ENCODE measurements at places on chromosomes 3 and 15.

GRCh38 chr15:76073554-76073953 lies 13.8 kb downstream of the TMEM266 start:
- DNase-seq: no peak

DNA sequence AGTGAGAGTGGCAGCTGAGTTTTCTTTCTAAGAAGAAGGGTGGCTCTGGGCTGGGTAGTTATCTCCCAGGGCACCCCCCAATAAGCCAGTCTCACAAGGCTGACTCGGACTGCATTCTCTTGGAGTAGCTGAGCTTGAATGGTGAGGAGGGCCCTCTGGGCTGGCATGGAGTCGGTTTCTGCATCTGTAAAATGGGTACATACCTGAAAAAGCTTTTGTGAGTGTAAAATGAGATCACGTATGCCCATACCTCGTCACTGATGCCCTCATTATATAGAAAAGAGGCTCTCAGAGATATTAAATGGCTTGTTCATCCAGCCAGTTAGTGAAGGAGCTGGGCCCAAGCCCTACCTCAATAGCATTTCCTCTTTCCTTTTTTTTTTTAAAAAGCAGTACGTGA lies 41.2 kb downstream of the SMAD6 start:
- DNase-seq: no peak

DNA sequence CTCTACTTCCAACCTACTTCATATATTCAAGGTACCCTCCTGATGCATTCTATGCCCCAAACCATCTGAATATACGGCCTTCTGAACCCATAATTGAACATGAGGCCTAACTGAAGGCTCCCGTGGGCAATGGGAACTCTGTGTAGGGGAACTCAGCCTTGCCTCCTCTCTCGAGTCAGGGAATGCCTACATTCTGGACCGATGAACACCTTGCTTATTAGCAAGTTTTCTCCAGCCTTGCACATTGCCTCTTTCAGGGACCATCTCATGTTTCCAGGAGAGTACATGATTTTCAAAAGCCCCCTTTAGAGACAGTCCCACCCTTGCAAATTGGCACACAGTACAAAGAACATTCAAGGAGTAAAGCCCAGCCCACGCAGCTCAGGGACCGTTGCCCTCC lies 26.3 kb upstream of the GALNT15 start:
- DNase-seq: no peak

DNA sequence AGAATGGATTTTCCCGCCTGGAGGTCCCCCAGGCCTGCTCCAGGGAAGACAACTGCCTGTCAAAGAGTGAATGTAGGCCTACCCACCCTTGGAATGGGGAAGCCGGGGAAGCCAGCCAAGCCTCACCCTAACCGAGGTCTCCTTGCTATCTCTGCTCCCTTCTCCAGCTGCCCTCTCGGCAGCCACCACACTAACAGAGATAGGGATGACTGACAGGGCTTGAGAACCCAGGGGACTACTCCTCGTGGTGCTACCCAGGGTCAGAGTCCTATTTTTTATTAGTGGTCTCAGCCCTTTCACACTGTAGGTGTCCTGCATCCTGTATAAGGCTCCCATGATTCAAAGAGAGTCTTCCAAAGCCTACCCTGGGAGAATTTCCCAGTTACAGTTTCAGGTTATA lies 160.6 kb upstream of the CHRM5 start:
- DNase-seq: no peak

- no peak for DNase-seq
These were observed 45.1 kb upstream of the LPP start for GRCh38 chr3:188108703-188109412.

GRCh38 chr15:96327155-96327741 lies 3.3 kb upstream of the NR2F2 start:
- DNase-seq: no peak

GRCh38 chr3:151925419-151925818 lies 52.0 kb downstream of the SUCNR1 start:
- DNase-seq: no peak

DNA sequence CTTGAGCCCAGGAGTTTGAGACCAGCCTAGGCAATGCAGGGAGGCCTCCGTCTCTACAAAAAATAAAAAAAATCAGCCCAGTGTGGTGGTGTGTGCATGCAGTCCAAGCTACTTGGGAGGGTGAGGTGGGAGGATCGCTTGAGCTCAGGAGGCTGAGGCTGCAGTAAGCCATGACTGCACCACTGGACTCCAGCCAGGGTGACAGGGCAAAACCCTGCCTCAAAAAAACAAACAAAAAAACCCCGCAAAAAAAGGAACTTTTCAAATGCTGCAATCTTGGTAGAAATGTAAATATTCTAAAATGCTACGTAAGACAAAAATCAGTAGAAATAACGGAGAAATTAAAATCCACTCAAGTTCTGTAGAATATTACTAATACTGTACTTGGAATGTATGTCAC lies 108.1 kb upstream of the MELTF start:
- DNase-seq: no peak

DNA sequence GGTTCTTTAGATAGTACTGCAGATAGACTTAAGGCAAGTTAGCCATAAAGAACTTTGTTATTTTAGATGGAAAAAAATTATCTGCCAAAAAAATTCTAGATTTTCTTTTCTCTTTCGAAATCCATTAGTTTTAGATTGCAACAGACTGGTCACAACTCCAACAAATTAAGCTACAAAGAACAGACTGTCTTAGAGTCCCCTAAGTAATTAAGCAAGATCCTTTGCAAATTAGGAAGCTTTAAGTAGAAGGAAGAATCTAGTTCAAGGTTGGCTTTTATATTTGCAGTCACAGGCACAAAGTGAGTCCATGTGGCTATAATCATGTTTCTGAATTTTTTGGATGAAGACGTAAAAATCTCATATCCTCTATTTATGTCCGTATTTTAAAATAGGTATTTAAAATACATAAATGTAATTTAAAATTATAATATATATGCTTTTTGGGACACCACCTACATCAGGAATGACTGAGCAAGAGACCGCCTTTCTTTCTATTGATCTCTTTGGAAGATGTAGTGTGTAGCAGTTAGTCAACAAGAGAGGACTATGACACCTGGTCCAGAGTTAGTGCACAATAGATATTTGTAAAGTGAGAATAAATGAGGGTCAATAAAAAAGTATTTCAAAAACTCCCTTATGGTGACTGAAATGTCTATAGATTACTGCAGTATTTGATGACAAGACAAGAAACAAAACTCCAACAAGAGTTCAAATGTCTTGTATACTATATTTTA lies 34.4 kb downstream of the TMEM45A start:
- no peak for DNase-seq

- DNase-seq: no peak
These were observed 5.4 kb downstream of the PARL start for GRCh38 chr3:183879243-183879642.

GRCh38 chr3:192930577-192930976 lies 12.9 kb upstream of the MB21D2 start:
- DNase-seq: no peak

GRCh38 chr15:78762985-78763795 lies 48.1 kb downstream of the ADAMTS7 start:
- DNase-seq: no peak

GRCh38 chr3:59374091-59374817 lies 324.4 kb upstream of the CFAP20DC start:
- DNase-seq: no peak

DNA sequence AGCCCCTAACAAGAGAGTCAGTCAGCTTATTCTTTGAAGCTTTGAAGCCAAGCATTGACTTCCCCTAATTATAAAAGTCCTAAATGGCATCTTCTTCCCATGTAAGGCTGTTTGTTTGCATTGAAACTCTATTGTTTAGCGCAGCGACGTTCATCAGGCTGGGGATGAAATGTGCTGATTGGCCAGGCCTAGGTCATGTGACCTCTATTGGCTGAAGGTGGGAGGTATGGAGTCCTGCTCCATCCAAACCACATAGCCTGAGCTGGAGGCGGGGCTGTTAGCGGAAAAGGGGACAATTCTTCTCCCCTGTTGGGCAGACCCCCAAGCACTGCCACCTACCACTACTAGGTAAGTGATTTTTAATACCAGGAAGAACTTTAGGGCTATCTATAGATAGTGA lies 145.3 kb upstream of the PRR23C start:
- DNase-seq: no peak

DNA sequence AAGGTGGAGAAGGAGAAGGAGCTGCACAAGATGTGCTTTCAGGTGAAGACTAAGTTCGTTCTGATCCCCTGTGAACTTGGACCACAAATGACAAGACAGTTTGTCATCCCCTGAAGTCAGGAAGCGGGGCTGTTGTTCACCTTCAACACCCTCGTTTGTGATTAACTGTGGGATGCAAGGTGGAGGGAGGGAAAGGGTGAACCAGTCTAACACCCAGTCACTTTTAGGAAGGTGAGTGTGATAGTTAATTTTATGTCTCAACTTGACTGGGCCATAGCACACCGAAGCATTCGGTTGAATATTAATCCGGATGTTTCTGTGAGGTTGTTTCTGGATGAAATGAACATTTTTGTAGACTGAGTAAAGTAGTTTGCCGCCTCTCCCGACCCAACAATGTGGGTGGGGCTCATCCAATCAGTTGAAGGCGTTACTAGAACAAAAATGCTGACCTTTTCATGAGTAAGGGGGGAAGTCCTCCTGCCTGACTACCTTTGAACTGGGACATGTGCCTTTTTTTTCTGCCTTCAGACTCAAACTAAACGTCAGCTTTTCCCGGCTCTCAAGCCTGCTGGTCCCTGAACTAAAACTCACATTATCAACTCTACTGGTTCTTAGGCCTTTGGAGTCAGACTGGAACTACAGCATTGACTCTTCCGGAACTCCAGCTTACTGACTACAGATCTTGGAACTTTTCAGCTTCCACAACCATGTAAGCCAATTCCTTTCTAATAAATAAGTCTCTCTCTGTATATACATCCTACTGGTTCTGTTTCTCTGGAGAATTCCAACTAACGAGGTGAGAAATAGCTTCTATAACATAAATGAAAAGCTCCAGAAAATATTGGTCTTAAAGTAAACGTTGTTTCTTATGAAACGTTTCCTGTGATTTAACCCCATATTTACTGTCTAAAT lies 264.0 kb upstream of the SLITRK3 start:
- DNase-seq: no peak

- DNase-seq: no peak
These were observed 28.7 kb upstream of the COPB2 start for GRCh38 chr3:139418144-139418543.

- DNase-seq: no peak
These were observed 55.2 kb downstream of the PXYLP1 start for GRCh38 chr3:141286856-141287255.

DNA sequence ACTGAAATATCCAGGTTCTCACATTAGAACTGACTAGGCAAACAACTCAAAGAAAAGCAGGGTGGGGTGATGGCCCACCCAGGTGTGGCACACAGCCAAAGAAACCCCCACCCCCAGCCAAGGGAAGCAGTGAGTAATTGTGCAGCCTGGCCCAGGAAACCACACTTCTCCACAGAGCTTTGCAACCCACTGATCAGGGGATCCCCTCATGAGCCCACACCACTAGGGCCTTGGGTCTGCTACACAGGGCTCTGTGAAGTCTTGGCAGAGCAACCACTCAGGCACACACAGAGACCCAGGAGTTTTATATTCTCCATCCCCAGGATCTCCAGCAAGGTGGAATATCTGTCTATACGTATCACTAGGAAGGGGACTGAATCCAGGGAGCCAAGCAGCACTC lies 22.2 kb upstream of the TRIM42 start:
- DNase-seq: no peak

DNA sequence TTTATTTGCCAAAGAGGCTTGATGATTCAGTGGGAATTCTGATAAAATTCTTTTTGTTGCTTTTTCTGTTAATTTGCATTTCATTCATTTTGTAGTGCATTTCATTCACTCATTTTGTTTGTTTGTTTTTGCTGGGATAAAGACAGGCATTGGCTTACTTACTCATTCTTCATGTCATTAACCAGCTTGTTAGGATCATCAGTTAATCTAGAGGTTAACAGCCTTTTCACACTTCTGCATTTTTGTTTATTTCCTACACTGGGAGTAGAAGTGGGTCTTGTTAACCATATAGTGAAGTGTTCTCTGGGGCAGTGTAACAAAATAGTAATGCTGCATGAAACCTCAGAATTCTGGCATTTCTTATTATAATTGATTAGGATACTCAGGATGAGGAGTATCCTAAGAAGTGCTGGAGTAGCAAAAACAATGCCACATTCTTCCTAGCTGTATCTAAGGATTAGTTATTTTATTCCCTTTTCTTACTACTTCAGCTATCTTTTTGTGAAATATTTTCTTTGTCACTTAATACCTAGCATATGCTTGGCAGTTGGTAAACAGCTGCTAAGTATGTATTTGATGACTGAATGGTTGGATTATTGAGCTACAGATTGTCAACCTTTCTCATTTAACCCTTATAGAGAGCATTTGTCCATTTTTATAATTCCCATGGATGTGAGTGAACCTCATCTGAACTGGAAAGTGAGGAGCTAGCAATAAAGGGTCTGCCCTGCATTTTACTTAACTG lies 135.7 kb upstream of the LRRFIP2 start:
- no peak for DNase-seq

GRCh38 chr3:149085828-149086231 lies 503 bp downstream of the HLTF start:
- no peak for DNase-seq

DNA sequence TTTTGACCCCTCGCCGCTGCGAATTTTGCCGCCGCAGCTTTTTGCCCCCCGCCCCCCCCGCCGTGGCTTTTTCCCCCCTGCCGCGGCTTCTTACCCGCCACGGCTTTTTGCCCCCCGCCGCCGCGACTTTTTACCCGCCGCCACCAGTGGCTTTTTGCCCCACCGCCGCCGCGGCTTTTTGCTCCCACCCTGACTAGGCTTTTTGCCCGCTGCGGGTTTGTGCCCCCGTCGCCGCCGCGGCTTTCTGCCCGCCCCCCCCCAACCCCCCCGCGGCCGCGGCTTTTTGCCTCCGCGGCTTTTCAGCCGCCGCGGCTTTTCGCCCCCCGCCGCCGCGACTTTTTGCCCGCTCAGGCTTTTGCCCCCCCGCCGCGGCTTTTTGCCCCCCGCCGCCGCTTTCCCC lies 598.1 kb downstream of the GOLGA6L6 start:
- DNase-seq: no peak

- DNase-seq: no peak
These were observed 665.5 kb upstream of the NAALADL2 start for GRCh38 chr3:174193604-174194003.

DNA sequence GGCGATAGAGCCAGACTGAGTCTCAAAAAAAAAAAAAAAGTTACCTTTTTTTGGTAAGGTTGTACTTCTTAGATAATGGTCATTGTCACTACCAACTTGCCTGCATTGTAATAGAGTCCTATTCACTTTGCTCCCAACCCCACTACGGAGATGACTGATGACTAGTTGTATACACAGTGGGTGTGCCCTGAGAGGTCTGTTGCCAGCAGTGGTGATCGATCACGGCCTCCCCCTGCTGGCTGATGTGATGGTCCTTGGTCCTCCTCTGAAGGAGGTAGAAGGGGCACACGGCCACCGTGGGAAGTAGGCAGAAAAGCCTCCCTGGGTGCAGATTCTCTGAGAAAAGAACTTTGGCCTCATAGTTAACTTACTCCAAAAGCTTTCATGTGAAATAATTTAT lies 10.7 kb downstream of the GCNT3 start:
- DNase-seq: no peak

GRCh38 chr3:54954022-54954421 lies 26.2 kb upstream of the LRTM1 start:
- DNase-seq: no peak

Measured in effector memory CD4-positive, alpha-beta T cell (primary cell).